ENCODE measurements at places on chromosomes 5 and 9.

- no peak for DNase-seq
These were observed 5.6 kb upstream of the GZMA start for GRCh38 chr5:55096861-55097260.

- DNase-seq = no peak
These were observed 473.6 kb upstream of the FTMT start for GRCh38 chr5:121378046-121378445.

- DNase-seq = no peak
These were observed 294.9 kb downstream of the TMEM232 start for GRCh38 chr5:110431603-110432002.

GRCh38 chr9:76649894-76650293 lies 114.3 kb upstream of the PCA3 start:
- no peak for DNase-seq

DNA sequence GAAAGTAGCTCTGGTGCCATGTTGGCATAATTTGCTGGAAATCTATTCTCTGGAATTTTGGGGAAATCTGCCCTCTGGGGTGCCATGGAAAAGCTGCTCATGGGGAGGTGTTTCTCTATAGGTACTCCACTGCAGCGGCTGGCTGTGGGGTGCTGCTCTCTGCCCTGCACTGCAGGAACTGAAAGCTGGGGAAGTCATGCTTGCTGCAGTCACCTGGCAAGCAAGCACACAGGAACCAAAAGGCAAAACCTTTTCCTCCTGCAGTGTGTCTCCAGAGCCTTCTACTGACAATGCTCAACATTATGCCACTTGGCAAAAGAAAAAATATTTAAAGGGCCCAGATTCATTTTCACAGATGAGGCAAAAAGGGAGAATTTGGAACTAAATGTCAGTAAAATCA lies 25.8 kb upstream of the CARNMT1 start:
- no peak for DNase-seq

DNA sequence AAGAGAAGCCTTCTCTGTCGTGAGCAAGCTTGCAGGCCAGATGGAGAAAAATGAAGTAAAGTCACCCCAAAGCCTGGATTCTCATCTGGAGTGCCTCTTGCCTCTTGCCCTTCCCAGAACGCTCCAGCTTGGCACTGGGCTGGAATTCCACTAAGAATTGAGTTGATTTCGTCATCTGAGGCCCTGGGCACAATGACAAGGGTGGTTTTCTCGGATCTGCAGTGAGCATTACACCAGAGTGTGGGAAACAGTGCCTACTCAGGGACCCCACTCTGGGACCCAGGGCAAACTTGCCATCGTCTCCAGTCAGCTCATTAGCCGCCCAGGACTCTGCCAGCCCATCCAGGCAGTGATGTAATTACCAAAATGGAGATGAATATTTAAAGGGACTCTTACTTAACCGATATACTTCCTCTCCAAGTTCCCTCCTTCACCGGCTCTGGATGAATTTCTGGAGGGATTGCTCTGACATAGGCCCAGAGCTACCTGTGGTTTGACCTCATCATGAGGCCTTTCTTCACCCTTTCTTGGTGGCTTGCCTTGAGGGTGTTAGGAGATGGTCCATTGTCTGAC lies 44.7 kb upstream of the LCP2 start:
- DNase-seq = no peak

GRCh38 chr9:116099821-116100220 lies 53.8 kb upstream of the PAPPA start:
- DNase-seq = peak; percentile 58

DNA sequence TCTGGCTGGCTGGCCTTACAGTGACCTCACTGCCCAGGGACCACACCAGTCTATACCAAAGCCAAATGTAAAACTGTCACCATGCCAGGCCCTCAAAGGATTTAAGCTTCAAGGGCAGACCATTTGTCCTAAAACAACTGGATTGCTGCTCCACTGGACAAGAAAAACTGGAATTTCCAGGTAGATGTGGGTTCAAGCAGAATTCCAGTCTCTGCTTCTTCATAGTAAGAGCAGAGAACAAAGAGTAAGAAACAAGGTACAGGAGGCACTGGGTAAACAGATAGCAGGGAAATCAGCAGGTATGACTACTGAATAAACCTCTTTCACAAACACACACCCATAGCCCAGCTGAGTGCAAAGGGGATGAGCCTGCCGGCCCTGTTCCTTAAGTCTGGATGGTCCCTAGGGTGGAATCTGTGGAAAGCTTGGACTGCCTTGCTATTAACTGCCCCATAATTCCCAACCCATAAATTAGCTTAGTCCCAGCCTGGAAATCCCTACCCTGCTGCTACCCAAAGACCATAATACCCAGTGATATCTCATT lies 5.5 kb downstream of the B4GALT1 start:
- DNase-seq = no peak

DNA sequence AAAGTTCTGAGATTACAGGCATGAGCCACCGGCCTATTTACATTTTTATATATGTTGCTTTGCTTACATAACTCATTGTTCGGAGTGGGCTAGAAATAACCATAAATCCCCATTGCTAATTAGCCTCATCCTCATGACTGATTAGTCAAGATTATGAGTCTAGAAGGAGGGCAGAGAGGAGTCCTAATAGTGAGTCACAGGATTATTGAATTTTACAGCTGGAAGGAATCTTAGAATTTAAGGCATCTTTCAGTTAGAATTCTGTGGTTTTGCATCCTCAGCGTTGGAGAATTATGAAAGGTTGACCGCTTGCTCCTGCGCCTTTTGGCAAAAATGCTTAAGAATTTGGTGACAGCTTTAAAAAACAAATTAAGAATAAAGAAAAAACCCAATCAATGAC lies 2.6 kb upstream of the PBX3 start:
- DNase-seq = peak; percentile 90

DNA sequence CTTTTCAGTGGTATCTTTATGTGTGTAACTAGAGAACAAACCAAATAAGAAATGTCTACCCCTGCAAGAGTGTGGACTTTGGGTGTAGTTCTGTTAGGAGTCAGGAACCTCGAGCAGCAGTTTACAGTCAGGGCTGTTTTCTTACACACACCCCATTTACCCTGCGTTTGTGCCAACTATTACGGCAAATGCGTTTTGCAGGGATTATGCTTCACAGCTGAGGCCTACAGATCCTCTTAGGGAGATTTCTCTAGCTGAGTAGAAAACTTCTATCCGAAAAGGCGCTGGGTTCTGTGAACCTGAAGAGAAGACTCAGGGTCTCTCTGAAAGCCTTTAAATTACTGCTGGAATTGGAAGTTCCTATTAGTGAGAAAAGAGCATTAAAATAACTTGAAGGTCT lies 51.4 kb downstream of the ACER2 start:
- no peak for DNase-seq

- DNase-seq = peak; percentile 44
These were observed 11.7 kb downstream of the NIPAL4 start for GRCh38 chr5:157471709-157472108.

- peak; percentile 79 for DNase-seq
These were observed at the start of gene FRMD3 for GRCh38 chr9:83538172-83538889. FRMD3 (minus strand) TSS chr9:83538401; CDS start chr9:83538231, 170 bp downstream.

DNA sequence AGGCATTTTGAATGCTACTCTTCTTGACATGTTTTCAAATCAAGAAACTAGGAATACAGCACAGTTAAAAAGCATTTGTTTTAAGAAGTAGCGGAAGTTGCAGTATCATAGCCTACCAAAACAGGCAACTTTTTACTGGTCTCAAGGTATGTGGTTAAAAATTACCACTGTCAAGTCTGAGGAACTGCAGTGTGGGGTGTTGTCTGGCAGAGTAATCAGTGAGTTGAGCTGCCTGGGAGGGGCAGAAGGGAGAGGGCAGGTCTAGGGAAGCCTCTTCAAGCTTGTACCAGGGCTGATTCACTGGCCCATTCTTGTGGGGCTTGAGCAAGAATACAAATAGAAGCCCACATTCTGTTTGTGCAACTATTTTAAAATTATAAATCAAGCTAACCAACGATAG lies 42.4 kb upstream of the SV2C start:
- no peak for DNase-seq

- DNase-seq = no peak
These were observed 2.4 kb downstream of the CAVIN4 start for GRCh38 chr9:100580257-100580656.

DNA sequence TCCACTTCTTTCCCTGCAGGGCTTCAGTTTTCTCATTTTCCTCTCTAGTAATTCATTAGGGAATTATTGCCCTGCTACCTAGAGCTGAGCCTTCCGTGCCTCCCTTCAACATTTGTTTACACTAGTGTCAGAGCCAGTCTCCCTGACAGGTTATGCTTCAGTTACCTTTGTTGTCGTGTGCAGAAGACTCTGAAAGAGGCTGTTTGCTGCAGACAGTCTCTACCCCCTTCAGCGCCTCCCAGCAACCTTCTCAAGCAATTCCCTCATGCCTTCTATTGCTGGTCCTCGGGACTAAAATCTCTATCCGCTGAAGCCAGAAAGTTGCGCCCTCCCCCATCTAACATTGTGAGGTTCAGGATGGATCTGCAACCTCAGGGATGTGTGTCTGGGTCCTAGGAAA lies 12.8 kb downstream of the RALGPS1 start:
- DNase-seq = no peak

GRCh38 chr5:9226016-9226536 lies 319.8 kb downstream of the SEMA5A start:
- DNase-seq = no peak

DNA sequence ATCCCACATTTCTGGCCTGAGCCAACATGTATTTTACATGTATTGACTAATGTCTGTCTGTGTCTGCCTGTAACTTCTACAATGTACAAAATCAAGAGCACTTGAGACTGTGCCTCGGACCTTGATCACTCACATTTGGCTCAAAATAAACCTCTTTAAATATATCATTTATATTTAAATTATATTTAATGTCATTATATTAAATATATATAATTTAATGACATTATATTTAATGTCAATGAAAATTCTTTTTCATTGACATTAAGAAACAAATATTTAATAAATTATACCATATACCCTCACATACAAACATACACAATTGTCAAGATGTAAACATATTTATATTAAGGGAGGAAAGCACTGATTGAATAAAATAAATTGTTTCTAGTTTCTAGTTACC lies 1099.8 kb upstream of the CDH18 start:
- DNase-seq = no peak

- peak; percentile 100 for DNase-seq
These were observed 437.5 kb downstream of the TMEM232 start for GRCh38 chr5:110288766-110289511.

- no peak for DNase-seq
These were observed 515 bp upstream of the F2R start for GRCh38 chr5:76715486-76715735.

GRCh38 chr5:58731641-58732040 lies 148.8 kb downstream of the RAB3C start:
- no peak for DNase-seq

- DNase-seq = no peak
These were observed 355.2 kb upstream of the EFNA5 start for GRCh38 chr5:108025957-108026356.

GRCh38 chr5:157473383-157474320 lies 13.6 kb downstream of the NIPAL4 start:
- peak; percentile 55 for DNase-seq
